Activated CD4-positive, CD25-positive, alpha-beta regulatory T cell (primary cell): ENCODE measurements at places on chromosomes 2 and 18.

GRCh38 chr2:73532381-73532780, 109.8 kb downstream of the NAT8 start:
- no peak for DNase-seq

DNA sequence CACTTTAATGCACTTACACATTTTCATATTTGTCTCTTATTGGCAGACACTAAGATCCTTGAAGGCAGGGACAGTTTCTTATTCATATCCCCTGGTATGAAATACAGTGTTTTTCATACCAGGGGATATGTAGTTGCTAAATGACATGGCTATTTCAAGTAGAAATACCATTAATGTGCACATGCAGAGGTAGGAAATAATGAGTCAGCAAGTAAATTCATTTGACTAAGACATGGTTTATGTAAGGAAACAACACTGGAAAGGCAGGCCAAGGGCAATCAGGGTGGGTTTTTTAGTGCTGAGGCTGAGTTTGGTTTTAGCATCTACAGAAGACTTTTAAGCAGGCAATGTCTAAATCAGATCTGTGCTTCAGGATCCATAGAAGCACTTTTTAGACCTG, 155.9 kb downstream of the WDPCP start:
- no peak for DNase-seq

GRCh38 chr18:45250479-45250878, 364.8 kb upstream of the SLC14A2 start:
- no peak for DNase-seq

DNA sequence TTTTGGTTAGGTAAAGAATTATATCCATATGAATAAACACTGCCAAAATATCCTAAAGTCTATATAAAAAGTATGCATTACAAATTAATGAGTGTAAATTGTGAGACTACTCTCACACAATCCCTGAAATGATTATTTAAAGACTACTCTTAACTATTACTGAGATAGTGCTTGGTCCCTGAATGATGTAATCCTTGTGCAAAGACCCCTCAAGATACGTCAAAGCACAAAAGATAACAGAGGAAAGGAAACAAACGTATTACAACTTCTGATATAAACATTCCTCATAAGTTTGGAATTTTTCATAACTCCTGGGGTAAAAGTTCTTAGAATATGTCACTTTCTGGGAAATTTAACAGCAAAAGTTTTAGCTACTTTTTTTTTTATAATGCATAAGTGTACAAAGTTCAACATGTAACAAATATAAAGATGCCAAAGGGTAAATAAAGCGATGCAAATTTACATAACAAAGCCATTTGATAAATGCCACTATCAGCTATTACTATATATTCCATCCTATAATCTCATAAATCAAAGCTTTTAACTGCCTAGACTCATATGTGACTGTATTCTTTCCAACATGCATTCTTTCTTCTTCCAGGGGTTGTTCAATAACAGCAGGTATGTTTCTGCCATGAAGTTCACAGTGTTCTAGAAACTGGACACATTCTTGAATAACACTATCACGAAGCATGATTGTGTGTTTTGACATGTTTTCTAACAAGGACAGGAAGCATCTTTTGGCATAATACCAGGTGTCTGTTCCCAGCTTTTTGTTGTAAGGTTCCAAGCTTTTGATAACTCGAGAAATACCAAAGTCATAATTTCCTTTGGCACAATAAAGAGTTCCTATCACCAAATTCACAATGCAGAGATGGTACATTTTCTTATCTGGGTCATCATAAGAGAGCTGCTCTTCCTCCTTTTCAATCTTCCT, 158.0 kb downstream of the AGPS start:
- no peak for DNase-seq

DNA sequence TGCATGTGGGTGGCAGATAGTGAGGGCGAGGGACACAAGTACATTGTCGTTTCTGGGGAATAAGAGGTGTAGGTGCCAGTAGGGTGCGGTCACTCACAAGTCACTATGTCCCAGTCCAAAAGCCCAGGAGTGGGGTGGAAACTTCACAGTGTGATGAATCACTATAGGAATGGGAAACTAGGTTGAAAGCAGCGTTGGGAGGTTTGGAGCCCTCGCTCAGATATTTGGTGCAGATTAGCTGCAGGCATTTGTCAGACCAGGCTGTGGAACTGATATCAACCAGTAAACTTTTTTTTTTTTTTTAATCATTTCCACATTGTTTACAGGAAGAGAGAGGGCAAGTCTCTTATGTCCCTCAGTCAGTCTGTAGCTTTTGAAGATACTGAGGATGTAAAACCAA, 121.8 kb downstream of the CERS6 start:
- DNase-seq: no peak

DNA sequence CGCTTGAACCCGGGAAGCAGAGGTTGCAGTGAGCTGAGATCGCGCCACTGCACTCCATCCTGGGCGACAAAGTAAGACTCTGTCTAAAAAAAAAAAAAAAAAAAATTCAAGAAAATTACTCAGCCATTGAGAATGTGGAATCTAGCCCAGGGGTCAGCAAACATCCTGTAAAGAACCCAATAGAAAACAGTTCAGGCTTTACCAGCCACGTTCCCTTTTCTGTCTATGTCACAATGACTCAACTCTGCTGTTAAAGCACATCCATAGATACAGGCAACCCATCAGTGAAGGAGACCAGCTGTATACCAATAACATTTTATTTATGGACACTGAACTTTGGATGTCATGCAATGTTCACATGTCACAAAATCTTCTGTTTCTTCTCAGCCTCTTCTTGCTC, 435.6 kb upstream of the GYPC start:
- no peak for DNase-seq

- no peak for DNase-seq
Measured at GRCh38 chr2:101396316-101396717, 9.0 kb upstream of the CREG2 start.

DNA sequence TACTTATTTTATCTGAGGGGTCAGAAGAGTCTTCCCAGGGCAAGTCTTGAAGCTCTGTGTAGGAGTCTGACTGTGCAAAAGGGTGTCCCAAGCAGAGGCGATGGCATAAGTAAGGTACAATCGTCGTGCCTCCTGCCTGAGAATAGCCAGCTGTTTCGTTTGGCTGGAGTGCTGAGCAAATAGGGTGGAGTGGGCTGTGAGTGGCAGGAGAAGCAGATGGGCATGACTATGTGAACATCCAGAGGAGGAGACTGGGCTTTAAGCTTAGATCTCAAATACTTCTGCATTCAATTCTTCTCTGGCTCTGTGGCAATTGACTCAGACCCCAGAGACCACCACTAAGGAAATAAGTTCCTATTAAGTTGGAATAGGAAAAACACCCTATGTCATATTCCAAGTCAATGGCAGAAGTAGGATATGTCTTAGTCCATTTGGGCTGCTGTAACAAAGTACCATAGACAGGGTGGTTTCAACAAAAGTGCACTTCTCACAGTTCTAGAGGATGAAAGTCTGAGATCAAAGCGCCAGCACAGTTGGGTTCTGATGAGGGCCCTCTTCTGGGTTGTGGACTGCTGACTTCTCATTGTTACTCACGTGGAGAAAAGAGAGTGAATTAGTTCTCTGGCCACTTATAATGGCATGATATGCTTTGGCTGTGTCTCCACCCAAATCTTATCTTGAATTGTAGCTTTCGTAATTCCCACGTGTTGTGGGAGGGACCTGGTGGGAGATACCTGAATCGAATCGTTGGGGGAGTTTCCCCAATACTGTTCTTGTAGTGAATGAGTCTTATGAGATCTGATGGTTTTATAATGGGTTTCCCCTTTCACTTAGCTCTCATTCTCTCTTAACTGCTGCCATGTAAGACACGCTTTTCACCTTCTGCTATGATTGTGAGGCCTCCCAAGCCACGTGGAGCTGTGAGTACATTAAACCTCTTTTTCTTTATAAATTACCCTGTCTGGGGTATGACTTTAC, 120.2 kb downstream of the LPIN1 start:
- DNase-seq: no peak

GRCh38 chr18:966759-967576, 62.3 kb downstream of the ADCYAP1 start:
- DNase-seq: no peak

GRCh38 chr2:99984799-99985515, 157.4 kb downstream of the AFF3 start:
- no peak for DNase-seq

DNA sequence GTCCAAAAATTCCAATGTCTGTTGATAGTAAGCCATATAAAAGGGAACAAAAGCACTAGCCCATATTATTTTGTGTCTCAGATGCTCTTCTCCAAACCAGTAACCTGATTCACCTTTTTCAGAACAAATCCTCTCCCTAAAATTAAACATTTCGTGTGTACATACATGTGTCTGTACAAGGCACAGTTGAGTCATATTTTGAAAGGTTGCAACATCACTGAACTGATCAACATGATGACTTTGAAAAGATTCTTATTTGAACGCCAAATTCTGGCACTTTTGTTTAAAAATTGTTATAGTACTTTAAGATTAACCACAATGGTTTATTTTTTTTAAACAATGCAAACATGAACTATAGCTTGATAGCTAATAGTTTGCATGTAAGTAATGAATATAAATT, 102.5 kb downstream of the RIT2 start:
- DNase-seq: no peak

DNA sequence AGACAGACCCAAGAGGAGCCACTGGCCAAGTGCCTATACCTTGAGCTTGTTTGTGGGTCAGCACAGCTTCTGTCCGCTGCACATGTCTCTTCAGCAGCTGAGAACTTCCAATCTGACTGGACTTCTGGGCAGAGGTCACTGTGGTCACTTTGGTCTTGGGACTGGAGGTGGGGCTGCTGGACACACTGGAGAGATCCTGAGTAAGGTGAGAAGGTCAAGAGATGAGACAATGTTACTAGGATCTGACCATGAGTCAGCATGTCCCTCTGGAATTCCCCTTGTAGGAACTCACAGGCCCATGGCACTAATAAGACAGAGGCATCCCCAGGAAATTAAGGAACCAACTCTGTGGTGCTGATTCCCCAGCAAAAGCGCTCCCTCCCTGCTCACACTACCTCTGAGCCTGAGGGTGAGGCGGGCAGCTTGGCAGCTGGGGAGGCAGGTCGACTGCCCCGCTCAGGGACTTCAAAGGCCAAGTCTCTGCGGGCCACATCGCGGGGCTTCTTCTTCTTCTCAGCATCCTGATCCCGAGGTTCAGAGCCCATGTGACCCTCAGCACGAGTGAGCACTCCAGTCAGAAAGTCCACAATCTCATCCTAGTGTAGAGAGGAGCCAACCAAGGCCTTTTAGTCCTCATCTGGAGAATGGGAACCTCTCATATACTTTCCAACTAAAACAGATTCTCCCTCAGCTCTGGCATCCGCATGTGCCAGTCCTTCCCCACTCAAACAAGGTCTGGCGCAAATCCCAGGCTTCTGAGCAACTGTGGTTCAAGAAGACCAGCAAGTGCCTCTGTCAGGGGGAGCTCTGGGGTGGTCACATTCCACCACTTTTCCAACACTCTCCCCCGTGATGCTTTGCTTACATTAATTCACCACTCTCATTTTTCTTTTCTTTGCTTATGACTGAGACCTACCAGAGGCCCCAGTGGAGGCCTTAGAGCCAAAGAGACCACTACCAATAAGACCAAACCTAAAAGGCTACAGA, 29.4 kb downstream of the KANSL3 start:
- DNase-seq: no peak

GRCh38 chr2:132681766-132682165, 11.8 kb upstream of the LYPD1 start:
- DNase-seq: no peak

DNA sequence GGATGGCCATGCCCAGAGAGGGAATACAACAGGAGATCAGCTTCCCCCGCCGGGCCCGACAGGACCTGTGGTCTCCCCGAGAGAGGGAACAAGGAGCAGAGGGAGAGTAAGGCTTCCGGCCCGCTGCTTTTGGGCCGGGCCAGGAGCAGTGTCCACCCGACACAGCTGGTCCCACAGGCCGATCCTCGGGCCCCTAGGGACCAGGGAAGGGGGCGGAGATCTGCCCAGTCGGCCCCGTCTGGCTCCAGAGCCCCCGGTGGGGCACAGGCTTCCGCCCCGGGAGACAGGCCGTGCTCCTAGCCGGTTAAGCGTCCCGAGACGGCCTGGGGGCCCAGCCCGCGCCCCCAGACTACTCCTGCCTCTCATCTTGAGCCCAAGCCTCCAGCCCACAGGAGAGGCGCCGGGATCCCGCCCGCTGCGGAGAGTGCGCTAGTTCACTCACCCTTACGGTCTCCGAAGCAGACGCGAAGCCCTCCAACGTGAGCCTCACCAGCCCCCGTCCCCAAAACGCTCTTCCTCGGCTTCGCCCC, at the start of gene MCFD2:
Gene MCFD2 (minus strand): TSS at position 526 of the 530 bp plus-strand sequence. CDS start 6,635 bp downstream, outside the sequence.
- no peak for DNase-seq

DNA sequence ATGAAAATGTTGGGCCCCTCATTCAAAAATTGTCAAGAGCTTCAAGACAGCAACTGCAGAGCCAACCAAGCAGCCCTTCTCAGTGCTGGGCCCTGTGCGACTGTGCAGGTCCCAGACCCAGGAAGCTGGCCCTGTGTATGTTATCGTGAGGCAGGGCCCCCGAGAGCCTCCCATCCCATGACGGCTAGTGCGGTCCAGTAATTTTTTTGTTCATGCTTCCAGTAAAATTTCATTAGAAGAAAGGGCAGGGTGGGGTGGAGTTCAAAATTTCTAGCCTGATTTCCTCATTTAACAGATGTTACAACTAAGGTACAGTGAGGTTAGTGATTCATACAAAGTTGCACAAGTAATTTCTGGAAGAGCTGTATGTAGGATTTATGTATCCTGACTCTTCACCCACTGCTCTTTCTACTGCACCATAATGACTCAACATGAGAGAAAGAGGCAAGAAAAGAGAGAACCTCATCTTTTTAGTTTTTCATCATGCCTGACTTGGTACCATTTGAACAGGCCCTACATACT, 105.5 kb downstream of the ZEB2 start:
- no peak for DNase-seq

DNA sequence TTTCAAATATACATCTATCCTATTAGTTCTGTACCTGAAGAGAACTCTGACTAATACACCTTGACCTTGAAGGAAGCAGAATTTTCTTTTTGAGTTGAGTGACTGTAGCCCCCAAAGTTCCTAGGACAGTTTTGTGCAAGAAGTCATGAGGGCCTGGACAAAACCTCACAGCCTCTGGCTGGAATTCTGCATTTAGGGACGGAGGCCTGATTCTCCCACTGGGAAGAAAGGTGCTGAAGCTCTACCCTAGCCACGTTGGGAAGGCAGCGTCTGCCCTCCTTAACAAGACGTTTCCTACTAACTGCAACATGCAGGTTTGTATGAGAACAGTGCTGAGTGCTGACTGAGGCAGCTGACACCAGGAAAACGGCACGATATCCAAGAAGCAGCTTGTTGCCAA, 74.4 kb upstream of the ZCCHC2 start:
- no peak for DNase-seq
